ENCODE measurements at places on chromosomes 7 and 10.

DNA sequence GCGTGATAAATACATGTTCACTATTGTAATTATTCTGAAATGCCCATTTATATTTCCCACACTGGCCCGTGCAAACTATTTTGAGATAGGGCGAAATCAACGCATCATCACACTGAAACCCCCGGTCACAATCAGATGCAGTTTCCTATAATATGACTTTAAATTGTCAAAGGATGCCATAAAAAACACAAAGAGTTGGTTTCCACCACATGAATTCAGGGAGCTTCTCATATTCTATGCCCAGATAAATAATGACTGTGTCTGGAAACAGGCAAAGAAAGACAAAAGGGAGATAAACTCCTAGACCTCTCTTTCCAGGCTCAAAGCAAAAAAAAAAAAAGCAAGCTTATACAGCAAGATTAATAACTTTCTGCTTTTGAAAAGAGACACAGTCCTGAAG lies 375.8 kb upstream of the AKR1E2 start:
- DNase-seq, result no peak

- DNase-seq, result no peak
These were observed 115.5 kb upstream of the ZMIZ1 start for GRCh38 chr10:78953113-78953798.

GRCh38 chr10:30839652-30840051 lies 192.0 kb downstream of the ZNF438 start:
- DNase-seq, result no peak

GRCh38 chr7:27779873-27780272 lies 39.9 kb downstream of the TAX1BP1 start:
- no peak for DNase-seq

- peak; percentile 16 for DNase-seq
These were observed 143.1 kb downstream of the CHN2 start for GRCh38 chr7:29337546-29338116.

GRCh38 chr10:7715515-7715914 lies 12.4 kb downstream of the ITIH2 start:
- no peak for DNase-seq

All from stimulated activated naive CD8-positive, alpha-beta T cell treated with anti-CD3 and anti-CD28 coated beads, Interleukin-15, amount 100 ng/mL, for 72 hours (primary cell).